PC-3 (cell line): ENCODE measurements at places on chromosomes 7 and 10. TPM values are rescaled to one million over a fixed set of nuclear protein-coding genes. Genes with fewer than 3 reads are reported as not detected.

- DNase-seq = peak; percentile 28
Measured at GRCh38 chr7:4665661-4666060, 16.4 kb upstream of the FOXK1 start.

The HOGA1 gene
- total RNA-seq = 0.15 TPM in 1 of 2 replicates, not detected in the other

The C10orf105 gene
- not detected in 2 replicates for total RNA-seq

GRCh38 chr7:47957156-47957555, 8.9 kb upstream of the PKD1L1 start:
- no peak for DNase-seq

- peak; percentile 57 for DNase-seq
Measured at GRCh38 chr10:57898231-57898630, 369.5 kb downstream of the IPMK start.

DNA sequence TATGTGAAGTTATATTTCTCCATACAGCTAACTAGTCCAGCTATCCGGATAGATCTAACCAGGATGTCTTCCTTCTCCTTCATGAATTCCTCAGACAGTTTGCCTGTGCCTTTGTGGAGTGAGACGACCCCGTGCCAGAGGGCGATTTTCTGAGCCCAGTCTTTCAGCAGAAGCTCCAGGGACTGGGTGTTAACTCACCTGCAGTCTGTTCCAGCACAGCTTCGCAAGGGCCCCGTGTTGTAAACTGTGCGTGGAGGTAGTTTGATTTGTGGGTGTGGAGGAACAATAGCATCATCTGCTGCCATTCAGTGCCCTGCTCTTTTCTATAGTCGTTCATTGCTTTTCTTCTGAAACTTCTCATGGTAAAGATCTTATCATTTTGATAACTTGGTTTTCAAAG, 103.8 kb downstream of the INPP5A start:
- DNase-seq = no peak

GRCh38 chr10:110893559-110894179, 21.9 kb downstream of the PDCD4 start:
- peak; percentile 74 for DNase-seq

DNA sequence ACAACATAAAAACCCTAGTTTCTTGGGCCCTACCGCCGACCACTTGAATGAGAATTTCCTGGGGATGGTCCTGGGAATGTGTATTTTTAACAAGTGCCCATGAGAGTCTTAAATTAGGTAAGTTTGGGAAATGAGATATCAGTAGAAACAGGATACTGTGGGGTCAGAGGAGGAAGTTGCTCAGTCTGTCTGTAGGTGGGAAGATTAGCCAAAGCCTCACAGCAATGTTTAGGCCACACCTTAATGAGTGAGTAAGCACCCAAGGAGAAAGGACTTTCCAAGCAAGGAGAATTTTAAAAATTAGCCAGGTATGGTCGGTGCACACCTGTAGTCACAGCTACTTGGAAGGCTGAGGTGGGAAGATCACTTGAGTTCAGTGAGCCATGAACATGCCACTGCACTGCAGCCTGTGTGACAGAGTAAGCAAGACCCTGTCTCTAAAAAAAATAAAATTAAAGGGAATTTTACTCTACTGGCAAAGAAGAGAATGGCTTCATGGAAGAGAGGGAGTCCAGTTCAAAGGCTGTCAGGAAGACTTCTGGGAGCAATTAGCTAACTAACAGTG, 31.9 kb downstream of the PAPSS2 start:
- peak; percentile 42 for DNase-seq

DNA sequence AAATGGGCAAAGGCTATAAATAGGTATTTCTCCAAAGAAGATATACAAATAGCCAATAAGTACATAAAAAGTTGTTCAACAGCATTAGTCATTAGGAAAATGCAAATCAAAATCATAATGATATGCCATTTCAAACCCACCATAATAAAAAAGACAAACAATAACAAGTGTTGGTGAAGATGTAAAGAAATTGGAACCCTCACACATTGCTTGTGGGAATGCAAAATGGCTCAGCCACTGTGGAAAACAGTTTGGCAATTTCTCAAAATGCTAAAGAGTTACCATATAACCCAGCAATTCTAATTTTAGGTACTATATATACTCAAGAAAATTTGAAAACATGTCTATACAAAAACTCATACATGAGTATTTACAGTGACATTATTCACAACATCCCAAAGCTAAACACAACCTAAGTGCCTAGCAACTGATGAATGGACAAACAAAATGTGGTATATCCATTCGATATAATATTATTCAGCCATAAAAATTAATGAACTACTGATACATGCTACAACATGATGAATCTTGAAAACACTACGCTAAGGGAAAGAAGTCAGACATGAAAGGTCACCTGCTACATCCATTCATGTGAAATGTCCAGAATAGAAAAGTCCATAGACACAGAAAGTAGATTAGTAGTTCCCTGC, 55.6 kb downstream of the CHCHD3 start:
- no peak for DNase-seq

The SPDYE8 gene
- total RNA-seq = not detected in 2 replicates

- no peak for DNase-seq
Measured at GRCh38 chr7:93156884-93157283, 8.7 kb upstream of the SAMD9L start.

GRCh38 chr10:11875494-11876281, 52.5 kb downstream of the PROSER2 start:
- DNase-seq = peak; percentile 91

The FBXL13 gene
- 1.1 TPM in 1 of 2 replicates, not detected in the other for total RNA-seq

DNA sequence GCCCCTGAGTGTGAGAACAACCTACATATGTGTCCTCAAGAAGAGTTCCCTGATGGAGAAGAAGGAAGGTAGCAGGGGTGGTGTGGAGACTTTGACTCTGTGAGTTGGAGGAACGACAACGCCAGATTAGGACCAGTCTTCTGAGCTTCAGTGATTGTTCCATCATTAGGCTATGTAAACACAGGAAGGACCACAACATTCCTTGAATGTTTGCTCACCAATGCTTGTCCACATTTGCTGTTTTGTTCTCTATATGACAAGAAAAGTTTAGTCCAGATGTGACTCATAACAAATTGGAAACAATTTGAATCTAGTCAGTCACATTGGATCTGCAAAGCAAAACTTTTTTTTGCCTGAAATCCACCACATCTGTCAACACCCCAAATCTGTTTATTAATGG, 62.7 kb downstream of the ENTPD1 start:
- DNase-seq = peak; percentile 73
